Cerebellar cortex (tissue), 1 donor: ENCODE measurements at places on chromosomes 11 and 22.
A peak's percentile ranks its signal among the peaks of the same experiment; 100 is the strongest.

GRCh38 chr11:86760577-86760976 is 39.8 kb upstream of the PRSS23 start:
- no peak for DNase-seq

GRCh38 chr11:8671193-8671612 is 11.3 kb downstream of the TRIM66 start:
- DNase-seq, result peak; percentile 95

DNA sequence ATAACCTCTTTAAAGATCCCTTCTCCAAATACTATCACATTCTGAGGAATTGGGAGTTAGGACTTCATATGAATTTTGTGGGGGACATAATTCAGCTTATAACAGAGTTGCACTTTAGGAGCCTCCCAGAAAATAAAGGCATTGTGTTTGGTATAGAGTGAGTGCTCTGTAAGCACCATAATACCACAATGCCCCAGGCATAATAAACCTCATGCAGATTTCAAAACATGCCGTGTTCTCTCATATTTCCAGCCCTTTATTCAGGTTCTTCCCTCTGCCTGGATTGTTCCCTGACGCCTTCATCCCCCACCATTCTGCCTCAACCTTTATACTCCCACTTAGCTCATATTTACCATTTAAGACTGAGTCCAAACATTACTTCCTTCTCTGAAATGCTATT is 398.8 kb upstream of the FAT3 start:
- no peak for DNase-seq

GRCh38 chr22:45752036-45752435 is 80.4 kb downstream of the ATXN10 start:
- DNase-seq, result no peak

- DNase-seq, result peak; percentile 78
Measured at GRCh38 chr11:69010964-69011623, 2.0 kb downstream of the MRGPRF start.

GRCh38 chr22:48357196-48357595 is 1470.5 kb downstream of the BRD1 start:
- DNase-seq, result no peak

- DNase-seq, result peak; percentile 98
Measured at GRCh38 chr22:29344137-29344536, 28.6 kb upstream of the RASL10A start.

DNA sequence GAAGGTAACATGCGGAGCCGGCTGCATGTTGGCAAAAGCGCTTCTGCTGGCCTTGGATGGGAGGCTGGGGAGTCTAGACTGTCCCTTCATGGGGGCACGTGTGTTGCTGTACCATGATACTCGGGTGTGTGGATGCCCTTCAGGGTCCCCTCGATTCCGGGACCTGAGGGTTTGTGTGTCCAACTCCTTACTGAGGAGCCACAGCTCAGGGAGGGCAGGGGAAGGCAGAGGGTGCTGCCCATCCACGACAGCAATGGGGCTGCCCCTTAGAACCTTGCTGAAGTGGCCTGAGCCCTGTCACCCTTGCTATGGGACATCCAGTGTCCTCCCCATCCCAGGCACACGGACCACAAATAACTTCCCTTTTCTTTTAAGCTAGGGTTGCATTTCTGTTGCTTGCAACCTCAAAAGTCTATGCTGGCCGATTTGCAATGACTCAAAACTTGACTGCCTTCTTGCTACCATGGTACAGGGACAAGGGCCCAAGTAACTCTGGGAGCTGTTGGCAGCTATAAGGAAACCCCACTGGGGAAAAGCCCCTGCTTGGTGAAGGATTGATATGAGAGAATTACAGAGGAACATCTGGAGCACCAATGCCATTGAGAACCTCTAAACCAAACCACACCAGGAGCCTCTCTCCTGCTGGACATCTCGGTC is 43.8 kb downstream of the RTL6 start:
- no peak for DNase-seq

DNA sequence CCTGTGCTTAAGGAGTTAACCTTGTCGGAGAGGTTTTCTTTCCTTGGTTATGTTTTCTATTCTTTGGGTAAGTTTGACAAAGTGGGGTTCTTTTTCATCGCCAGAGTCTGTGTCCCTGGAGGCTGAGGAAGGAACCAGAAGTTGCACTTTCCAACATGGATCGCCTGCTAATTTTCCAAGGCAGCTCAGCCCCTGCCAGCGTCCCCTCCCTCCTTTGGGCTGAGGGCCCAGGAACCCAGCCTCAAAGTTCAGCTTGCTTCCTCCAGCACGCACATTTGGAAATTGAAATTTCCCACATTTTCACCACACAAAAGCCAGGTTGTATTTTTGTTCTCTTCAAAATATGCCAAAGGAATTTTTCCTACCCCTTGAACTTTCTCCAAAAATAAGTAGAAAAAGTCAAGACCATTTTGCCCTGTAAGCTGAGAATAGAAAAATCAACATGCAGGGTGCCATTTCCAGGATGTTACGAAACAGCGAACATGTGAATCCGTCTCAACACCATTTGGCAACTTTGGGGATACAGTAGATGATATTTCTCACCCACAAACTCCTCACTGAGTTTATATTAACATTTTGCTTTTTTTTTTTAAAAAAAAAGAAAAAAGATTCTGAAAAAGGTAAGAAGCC is 343.5 kb downstream of the TENM4 start:
- DNase-seq, result no peak

DNA sequence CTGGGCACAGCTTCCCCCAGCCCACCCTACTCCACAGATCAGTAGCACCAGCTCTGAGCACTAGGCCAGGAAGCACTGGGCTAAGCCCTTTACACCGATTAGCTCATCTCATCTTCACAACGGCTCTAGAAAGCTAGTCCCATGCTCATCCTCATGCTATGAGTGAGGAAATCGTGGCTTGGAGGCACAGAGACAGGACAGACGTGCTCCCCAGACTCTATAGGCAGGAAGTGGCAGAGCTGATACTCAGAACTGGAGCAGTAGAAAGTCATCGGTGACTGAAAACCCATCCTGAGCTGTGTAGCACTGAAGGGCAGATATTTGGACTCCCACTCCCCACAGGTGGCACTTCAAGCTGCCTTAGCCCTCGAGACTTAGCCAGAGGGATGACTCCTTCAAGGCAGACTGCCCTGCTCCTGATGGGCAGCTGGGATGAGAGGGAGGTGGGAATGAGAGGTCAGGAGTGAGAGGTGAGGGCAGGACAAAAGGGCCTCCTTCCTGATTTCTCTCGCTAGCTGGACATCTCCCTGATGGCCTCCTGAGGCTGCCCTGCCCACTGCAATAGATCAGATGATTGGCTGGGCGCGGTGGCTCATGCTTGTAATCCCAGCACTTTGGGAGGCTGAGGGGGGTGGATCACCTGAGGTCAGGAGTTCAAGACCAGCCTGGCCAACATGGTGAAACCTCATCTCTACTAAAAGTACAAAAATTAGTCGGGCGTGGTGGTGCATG is 9.7 kb downstream of the CD5 start:
- no peak for DNase-seq

DNA sequence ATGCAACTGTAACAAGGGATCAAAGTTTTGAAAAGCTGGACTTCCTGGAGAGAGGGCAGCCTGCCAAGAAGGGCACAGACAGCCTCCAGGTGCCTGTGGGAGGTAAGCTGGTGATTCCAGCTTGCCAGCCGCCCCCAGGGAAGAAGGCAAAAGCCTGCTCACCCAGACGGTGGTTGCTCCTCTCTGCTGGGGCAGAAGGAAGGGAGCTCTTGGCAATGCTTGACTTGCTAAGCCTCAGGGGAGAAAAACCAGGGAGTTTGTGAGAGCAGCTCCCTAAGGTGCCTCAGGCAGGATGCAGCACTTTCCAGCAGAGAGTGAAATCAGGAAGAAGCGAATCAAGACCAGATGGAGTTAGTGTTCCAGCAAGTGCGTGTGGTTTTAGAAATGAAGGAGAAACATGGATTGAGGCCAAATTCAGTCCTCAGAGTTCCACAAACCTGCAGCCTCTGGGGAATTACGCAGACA is 553.6 kb downstream of the BUD13 start:
- DNase-seq, result peak; percentile 41

- DNase-seq, result no peak
Measured at GRCh38 chr22:21762712-21763581, 27.4 kb upstream of the YPEL1 start.

DNA sequence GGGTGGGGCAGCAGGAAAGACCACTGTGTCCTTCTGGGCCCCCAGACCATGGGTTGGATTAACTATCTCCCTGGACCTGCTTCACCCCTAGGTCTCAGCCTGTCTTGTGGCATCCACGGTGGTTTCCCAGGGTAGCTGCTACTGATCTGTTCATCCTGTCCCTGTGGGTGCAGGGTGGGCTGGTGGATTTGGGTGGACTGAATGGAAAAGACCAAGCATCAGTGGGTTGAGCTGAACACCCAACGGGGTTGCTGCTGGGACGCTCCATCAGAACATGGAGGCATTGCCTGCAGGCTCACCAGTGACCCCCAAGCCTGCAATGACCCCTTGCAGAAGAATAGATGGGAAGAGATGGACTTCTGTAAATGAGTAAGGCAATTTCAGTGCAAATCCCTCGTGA is 812.1 kb downstream of the TBC1D22A start:
- no peak for DNase-seq

DNA sequence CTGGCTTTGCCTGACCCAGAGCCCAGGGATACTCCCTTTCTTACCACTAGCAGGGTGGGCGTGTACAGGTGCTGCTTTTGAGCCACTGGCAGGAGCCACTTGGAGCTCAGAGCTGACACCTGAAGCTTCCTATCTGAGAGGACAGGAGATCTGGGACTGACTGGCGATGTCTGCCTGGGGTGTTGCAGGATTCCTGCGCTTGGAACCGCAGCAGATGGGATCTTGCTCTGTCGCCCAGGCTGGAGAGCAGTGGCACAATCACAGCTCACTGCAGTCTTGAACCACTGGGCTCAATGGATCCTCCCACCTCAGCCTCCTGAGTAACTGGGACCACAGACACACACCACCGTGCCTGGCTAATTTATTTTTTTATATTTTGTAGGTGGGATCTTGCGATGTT is 17.7 kb downstream of the GP1BB start:
- DNase-seq, result no peak

- no peak for DNase-seq
Measured at GRCh38 chr22:50606946-50607658, 6.5 kb downstream of the MAPK8IP2 start.

- peak; percentile 87 for DNase-seq
Measured at GRCh38 chr11:11510939-11511338, 110.9 kb downstream of the GALNT18 start.

DNA sequence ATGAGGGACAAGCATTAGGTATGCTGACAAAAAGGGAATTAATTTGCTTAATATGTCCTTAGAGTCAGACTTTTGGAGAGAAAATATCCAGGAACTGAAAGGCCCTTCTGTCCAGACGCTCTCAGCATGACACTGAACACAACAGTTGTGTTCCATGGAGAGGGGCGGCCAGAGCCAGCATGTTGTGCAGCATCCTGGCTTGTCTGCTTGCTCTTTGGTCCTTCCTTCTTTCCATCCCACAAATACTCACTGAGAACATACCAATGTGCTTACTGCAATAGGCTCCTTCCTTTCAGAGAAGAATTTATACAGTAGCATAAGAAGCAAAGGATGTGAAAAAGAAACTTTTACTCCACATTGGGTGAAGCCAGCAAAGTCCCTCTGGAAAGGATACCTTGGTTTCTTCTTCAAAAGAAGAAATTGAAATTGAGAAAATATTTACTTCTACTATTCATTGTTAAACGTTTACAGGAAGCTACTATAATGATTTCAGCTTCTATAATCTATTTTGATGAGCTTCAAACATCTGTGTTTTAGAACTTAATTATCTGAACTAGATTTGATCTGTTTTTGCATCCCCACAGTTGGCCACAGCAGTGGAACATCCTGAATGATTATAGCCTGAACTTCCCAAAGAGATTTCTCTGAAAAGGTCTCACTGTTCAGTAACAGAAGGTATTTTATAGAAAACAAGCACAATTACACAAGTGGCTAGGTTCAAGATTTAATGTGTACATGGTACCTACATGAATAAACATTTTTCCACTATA is 304.1 kb upstream of the PITPNB start:
- peak; percentile 18 for DNase-seq

GRCh38 chr22:49218142-49218541 is 609.5 kb downstream of the BRD1 start:
- DNase-seq, result no peak

GRCh38 chr22:40479887-40480538 is 109.6 kb downstream of the SGSM3 start:
- DNase-seq, result no peak

DNA sequence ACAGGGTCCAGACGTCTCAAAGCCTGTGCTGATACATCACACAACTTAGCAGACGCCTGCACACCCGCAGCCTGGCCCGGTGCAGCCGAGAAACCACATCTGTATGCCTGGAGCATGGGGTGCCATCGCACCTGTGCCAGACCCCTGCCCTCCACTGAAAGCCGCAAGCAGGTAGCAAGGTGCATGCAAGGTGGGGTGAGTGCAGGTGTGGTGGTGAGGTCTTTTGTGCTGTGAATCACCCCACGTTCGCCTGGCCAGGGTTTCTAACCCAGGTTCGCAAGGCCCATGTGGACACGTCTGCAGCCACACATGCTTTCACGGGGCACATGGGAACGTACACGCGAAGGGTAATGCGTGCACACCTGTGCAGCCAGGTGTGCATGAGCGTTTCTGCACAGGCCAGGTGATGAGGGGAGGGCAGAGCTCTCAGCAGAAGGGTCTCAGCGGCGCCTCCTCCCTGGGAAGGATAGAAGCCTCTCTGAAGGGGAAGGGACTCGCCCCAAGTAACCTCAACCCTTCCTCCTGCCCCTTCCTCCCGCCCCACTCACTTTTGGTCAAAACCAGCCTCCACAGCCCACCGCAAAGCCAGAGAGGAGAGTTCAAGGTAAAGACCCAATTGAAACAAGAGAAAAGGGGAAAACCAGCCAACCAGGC is 19.5 kb downstream of the CBX7 start:
- no peak for DNase-seq

DNA sequence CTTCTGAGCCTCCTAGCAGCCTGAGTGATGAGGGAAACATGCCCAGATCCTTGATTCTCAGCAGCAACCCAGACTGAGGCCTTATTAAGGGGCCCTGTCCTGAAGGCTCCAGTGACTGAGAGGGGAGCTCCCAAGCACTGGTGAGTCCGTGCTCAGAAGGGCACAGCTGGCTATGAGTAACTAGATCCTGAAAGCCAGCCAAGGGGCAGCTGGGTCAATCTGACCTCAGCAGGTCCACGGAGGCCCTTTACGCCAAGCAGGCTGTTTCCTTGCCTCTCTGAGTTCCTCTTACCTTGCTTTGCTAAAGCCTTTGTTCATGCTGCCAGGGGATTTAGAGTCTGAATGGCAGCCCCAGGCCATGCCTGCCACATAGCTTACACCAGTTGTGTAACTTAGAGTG is 19.3 kb upstream of the MIEF1 start:
- no peak for DNase-seq

- no peak for DNase-seq
Measured at GRCh38 chr11:68321293-68322051, 9.1 kb downstream of the LRP5 start.

DNA sequence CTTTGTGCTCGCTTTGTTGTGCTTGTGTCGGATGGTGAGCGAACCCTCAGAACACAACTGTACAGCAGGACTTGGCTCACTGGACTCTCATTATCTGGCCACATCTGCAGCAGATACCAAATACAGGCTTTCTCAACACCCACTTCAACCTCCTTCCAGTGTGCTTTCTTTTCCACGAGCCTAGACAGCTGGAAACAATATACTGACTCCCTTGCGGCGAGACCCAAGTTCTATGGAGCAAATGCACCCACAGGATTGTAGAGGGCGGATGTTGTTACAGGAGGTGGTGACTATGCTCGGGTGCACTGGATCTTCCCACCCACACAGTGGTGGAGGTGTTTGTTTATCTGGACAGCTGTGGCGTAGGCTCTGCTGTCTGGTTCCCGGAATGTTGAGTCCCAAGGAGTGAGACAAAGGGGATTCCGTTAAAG is 204.3 kb downstream of the TENM4 start:
- DNase-seq, result no peak
